ENCODE measurements at places on chromosomes 2 and 18.

GRCh38 chr2:99088017-99088416, 53.5 kb upstream of the C2orf15 start:
- no peak for ATAC-seq

GRCh38 chr18:9290156-9290555, 44.4 kb upstream of the TWSG1 start:
- ATAC-seq, result no peak

- ATAC-seq, result 0 out of 3 replicates have a peak, but pooled peaks have one; percentile 11
Measured at GRCh38 chr2:230329946-230330605, 3.1 kb downstream of the SP140L start.

GRCh38 chr18:26454192-26454591, 94.2 kb downstream of the KCTD1 start:
- ATAC-seq, result no peak

DNA sequence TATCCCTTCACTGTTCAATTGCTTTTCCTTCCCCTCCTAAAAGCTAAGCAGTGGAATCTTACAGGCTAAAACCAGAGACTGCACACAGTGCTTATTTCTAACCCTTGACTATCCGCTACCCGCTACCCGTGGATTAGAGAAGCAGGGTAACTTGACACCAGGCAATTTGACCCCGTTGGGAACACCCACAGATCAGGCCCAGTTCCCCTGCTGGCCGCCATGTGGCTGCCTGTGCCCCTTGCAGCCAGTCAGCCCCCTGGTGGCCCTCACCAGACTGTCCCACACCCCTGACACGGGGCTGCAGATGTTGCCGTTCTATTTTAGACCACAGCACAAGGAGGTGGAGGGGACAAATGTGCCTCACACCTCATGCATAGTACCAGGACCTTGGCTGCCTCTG, 74.8 kb downstream of the TXNL1 start:
- ATAC-seq, result no peak

All from SK-N-SH treated with all-trans-retinoic acid at 6 μM for 48 hours (cell line).